ENCODE measurements at places on chromosomes 6 and 20.

DNA sequence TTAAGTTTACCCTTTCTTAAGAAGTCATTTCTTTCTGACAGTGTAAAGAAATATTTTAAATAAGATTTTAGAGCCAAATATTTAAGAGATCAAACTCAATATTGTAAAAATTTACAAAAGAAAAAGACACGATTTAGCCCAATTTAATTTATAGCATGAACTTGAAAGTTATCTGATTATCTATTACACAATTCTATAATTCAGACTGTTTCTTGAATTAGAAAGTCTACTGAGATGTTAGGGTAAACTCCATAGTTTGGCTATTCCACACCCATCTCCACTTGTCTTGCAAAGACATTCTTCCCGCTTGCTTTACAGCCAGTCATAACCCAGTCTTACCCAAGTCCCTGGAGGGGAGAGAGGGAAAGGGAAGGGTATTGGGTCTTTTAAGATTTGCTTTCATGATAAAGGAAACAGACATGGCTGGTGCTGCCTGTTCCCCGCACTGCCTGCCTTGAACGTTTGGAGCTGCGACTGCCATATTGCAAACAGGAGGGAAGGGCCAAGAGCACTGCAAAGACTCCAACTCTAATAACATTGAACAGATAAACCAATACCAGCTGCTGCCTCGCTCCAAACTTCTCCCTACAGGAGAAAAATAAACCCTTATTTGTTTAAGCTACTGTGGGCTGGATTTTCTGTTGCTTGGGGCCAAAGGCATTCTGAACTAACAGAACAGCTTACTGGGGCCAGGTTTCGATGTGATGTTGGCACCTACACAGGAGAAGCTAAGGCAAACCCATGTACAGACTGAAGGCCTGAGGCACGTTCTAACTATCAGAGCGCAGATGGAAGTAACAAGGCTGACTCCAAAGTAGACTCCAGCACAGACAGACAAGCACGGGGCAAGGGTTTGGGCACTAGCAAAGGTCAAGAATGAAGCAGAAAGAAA, 552.3 kb upstream of the JARID2 start:
- no peak for DNase-seq

GRCh38 chr6:17710331-17710730, 3.6 kb upstream of the NUP153 start:
- no peak for DNase-seq

DNA sequence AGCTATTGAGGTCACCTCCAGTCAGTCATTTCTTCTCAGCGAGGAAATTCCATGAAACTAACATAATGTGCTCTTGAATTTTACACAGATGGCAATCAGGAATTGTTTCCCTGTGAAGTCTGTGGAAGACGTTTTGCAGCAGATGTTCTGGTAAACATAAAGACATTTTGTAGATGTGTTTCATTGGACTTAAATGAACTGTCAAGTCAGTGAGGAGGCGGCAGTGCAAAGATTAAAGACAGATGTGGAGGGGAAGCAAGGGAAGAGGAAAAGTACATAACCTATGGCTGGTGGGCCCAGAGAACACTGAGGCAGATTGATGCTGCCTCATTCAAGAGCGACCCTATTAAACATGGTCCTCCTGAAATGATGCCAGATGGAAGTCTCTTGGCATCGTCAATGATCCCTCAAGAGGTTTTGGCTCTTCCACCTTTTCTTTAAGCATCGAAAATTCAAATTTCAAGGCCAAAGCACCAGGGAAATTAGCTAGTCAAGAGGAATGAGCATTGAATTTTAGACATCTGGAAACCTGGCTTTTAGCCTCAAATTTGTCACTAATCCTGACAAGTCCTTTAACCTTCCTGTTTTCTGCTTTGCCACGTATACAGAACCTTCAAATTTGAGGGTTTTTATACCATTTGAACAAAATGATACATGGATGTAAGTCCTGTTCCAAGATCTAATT, 20.1 kb downstream of the ZC2HC1B start:
- DNase-seq = no peak

- no peak for DNase-seq
These were observed 40.4 kb upstream of the NOP56 start for GRCh38 chr20:2612073-2612472.

DNA sequence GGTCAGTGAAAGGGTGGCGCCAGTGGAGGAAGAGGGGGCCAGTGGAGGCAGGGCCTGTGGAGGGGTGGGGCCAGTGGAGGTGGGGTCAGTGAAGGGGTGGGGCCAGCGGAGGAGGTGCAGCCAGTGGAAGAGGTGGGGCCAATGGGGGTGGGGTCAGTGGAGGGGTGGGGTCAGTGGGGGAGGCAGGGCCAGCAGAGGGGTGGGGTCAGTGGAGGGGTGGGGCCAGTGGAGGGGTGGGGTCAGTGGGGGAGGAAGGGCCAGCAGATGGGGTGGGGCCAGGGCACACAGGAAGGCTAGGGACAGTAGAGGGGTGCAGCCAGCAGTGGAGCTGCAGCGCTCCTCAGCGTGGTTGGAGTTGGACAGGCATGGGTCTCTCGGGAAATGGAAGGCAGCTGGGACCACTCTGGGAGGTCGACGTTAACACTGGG, 18.7 kb downstream of the ADRM1 start:
- DNase-seq = peak; percentile 71

DNA sequence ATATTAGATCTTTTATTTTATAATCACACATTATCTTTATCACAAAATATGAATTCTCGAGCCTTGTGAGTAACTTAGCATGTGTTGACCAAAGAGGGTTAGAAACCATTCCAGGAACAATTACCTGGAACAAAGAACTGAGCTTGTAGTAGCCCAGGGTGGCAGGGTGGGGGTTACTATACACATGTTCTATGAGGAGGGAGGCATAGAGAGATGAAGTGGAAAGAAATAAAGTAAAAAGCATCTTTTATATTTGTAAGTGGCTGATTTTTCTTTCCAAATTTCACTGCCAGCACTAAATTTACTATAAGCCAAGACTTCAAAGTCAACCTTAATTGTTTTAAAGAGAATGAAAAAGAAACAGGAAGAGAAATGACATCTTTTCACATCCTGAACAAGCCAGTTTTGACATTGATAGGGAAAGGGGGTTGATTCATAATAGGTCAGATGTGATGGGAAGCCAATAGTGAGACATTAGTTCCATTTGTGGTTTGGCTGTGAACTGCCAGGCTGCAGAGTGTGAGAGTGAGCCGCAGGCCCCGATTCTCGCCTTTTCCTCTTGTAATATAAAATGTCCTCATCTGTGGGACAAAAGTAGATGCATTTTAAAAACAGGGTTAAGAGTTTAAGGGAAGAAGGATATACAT, 52.7 kb upstream of the MYB start:
- DNase-seq = peak; percentile 61

All from GM13976 (cell line).